ENCODE measurements at places on chromosomes 3 and 15. TPM values are rescaled to one million over a fixed set of nuclear protein-coding genes. Genes with fewer than 3 reads are reported as not detected.

The CYP1A2 gene
- total RNA-seq: not detected

The UNC45A gene
- total RNA-seq: 52.4 TPM

The C3orf22 gene
- total RNA-seq: not detected

The SERPINI2 gene
- total RNA-seq: not detected

The CLDN18 gene
- total RNA-seq: not detected

The SH2D7 gene
- total RNA-seq: not detected

The PLA2G4E gene
- total RNA-seq: not detected

The MAP1A gene
- total RNA-seq: 2.8 TPM

The GCNT3 gene
- not detected for total RNA-seq

The C3orf52 gene
- 0.64 TPM for total RNA-seq

The KLHL40 gene
- total RNA-seq: not detected

The TLR9 gene
- 0.29 TPM for total RNA-seq

The EPHA6 gene
- 0.98 TPM for total RNA-seq

The ITGA11 gene
- total RNA-seq: 7.9 TPM

The RUVBL1 gene
- 50.5 TPM for total RNA-seq

The GNAI2 gene
- 95.3 TPM for total RNA-seq

The RHOV gene
- total RNA-seq: 12.1 TPM

The GOLGA8H gene
- 1.6 TPM for total RNA-seq

The KCNMB3 gene
- 7.3 TPM for total RNA-seq

The STRA6 gene
- 1.0 TPM for total RNA-seq

The HTR3C gene
- total RNA-seq: not detected

The ZBTB11 gene
- total RNA-seq: 38.2 TPM

The ANKRD63 gene
- not detected for total RNA-seq

The SEC61A1 gene
- 142 TPM for total RNA-seq

The UTS2B gene
- 0.15 TPM for total RNA-seq

The GPR171 gene
- total RNA-seq: 0.48 TPM

The GOLGA8T gene
- total RNA-seq: 0.15 TPM

The ALAS1 gene
- total RNA-seq: 25.9 TPM

The TRIM42 gene
- not detected for total RNA-seq

The PRICKLE2 gene
- 72.5 TPM for total RNA-seq

The SRPRB gene
- 28.4 TPM for total RNA-seq

The CMTM8 gene
- total RNA-seq: 4.2 TPM

The XIRP1 gene
- total RNA-seq: 0.44 TPM

The TKT gene
- total RNA-seq: 273 TPM

The TUBGCP4 gene
- total RNA-seq: 12.2 TPM

The GOLGA6L4 gene
- total RNA-seq: 5.2 TPM
